CD4-positive, alpha-beta T cell treated with Interferon gamma for 1 hour (primary cell): ENCODE measurements at places on chromosomes 12 and 14.

- no peak for DNase-seq
Measured at GRCh38 chr14:87615047-87615446, 377.9 kb downstream of the GALC start.

DNA sequence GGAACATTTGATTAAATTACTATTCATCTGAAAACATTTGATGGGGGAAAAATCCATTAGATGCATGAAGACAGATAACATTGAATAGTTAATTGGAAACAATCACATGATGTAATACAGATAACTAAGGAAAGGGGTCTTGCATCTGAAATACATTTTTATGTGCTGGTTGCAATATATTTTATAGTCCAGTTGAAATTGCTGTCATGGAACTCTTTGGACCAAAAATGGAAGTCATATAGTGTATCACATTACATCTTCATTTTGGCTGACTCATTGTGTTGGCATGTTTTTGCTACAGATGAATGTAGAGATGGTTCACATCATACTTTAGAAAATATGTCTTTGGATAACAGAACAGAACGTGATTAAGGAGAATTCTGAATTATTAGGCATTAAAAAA, 43.0 kb upstream of the GNPNAT1 start:
- DNase-seq = no peak

- no peak for DNase-seq
Measured at GRCh38 chr12:49403971-49404450, 36.7 kb downstream of the SPATS2 start.

DNA sequence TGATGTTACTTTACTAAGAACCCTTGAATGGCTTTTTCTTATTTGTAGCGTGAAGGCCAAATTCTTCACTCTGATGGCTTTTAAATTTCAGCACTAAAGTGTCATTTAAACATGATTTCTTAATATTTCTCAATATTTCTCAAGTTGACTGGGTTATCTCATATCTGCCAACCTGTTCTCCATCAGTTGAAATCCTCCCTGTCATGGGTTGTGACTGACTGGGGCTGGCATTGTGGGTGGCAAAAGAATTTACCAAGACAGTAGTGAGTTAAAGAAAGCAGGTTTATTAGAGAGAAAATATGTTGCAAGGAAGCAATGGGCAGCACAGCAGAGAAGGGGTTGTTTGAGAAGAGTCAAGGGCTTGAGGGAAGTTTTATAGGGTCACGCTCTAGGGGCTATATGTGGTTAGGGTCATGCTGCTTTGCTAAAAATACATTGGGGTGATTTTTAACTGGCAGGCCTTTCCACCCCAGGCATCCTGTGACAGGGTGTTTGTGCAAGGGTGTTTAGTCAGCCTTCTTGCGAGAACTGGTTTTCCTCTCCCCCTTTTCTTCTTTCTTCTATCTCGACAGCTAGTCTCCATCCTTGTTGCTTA, 232.8 kb upstream of the SEL1L start:
- DNase-seq = no peak

DNA sequence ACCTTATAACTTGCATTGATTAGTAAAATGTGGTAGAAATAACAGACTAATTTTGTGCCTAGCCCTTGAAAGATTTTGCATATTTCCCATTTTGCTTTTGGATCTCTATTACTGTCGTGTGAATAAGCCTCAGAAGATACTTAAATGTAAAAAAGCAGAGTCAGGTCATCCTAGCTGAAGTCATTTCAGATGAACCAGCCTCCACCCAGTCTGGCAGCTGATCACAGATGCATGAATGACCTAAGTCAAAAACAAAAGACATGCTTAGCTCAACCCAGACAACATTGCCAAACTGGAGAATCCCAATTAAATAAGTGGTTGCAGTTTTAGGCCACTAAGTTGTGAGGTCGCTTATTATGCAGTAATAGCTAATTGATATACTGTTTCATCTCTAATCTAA, 349.9 kb downstream of the C12orf50 start:
- no peak for DNase-seq

DNA sequence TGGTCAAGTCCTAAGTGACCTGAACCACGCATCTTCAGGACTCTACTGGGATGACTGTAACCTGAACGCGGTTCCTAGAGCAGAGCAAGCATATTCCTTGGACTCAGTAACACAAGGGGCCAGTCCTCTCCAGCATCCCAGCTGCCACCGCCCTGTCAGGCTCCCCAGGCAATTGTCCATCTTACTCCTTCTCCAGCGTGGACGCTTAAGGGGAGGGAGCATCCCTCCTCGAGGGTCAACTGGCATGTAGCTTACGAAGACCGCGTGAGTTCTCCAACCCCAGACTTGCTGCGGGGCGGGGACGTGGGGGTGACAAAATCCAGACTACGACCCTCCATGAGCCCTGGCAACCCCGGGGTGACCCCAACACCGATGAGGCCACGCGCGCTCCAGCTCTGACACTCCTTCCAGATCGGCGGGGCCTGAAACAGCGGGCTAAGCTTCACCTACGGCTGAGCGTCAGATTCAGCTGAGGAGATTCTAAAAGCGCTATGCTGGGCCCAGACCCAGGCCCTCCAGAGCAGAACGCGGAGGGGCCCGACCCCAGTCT, 846 bp upstream of the MTHFD1 start:
- DNase-seq = no peak

DNA sequence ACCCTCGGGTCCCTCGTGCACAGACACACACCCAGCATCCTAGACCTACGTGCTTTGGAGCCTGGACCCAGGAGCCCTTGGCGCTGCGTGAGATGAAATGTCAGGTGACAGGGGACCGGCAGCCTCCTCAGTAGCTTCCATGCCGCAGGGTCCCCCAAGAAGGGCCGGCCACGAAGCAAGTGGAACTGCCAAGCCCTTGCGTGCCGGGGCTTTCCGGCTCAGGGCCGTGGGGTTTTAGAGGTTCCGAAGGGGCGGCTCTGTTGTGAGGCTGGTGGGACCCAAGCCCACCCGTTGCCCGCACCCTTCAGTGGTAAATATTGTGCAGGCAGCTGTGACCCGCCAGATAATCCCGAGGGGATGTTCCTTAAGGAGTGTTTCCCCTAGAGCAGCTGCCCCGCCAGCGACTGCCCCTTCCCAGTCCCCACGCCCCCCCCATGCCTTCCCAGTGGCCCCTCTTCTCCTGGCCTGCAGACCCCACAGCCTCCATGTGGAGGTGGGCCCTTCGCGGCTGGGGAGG, 133.7 kb downstream of the ADGRD1 start:
- no peak for DNase-seq

DNA sequence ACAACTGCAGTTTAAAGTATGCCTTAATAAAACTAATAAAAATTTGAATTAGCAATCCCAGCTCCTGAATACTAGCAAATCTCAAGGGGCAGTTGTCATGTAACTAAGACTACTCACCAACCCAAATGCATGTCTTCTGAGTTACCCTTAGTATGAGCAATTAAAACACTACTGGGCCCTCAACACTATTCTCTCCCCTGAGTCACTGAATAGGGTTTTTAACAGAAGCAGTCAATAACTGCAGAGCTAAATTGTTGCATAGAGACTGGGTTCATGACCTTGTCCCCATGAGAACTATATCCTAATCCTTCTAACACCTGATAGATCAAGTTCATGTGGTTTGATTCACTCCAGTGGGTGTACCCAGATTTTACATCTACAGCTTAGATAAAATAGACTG, 38.8 kb downstream of the MDM1 start:
- no peak for DNase-seq
